ENCODE measurements at places on chromosomes 3 and 15. TPM values are rescaled to one million over a fixed set of nuclear protein-coding genes. Genes with fewer than 3 reads are reported as not detected.

RHOA gene
- 575 TPM for total RNA-seq

CLEC3B gene
- not detected for total RNA-seq

CAND2 gene
- total RNA-seq: 3.2 TPM

ST6GAL1 gene
- 10.7 TPM for total RNA-seq

EPHB1 gene
- 1.8 TPM for total RNA-seq

GUCA1C gene
- total RNA-seq: not detected
